ENCODE measurements at places on chromosomes 1 and 21.

DNA sequence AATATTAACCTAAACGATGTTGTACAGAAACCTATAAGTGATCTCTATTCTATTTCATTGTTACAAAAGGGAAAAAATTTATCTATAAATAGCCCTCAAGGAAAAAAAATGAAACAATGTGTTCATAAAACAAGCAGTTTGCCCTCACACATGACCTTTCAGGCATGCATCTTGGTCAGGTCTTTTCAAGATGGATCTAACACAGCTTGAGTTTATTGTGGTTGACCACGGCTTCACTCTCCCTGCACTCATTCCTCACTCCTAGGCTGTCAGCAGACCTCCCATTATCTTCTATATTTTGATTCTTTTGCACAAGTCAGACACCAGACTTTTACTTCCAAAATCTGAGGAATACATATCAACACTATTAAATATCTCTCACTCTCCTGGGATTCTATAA lies 544.3 kb downstream of the KCNT2 start:
- no peak for DNase-seq

DNA sequence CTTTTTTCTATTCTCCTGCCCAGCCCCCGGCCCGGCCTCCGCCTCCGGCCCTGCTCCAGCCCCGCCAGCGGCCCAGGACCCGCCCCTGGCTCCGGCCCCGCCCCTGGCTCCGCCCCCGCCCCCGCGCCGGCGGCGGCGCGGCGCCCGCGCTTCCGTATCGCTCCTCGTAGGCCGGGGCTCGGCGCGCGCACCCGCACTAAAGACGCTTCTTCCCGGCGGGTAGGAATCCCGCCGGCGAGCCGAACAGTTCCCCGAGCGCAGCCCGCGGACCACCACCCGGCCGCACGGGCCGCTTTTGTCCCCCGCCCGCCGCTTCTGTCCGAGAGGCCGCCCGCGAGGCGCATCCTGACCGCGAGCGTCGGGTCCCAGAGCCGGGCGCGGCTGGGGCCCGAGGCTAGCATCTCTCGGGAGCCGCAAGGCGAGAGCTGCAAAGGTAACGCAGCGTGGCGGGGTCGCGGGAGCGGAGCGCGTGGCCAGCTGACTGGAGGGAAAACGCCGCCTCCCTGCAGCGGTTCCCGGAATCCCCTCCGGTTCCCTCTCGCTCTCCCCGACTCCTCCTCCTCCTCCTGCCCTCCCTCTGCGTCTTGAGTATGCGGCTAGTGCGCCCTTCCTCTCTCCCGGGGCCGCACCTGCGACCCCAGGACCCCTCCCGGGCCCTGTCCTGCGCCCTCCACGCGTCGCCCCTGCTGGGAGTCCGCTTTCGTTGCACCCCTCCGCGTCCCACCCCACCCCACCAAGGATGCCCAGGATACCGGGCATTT lies at the start of gene IFNAR2:
Gene IFNAR2, plus strand, starts transcription at position 155 of the 761 bp plus-strand sequence. CDS start 11,985 bp downstream, outside the sequence.
- DNase-seq: peak; percentile 64

- DNase-seq: no peak
These were observed 37.2 kb upstream of the SIM2 start for GRCh38 chr21:36661511-36662309.

DNA sequence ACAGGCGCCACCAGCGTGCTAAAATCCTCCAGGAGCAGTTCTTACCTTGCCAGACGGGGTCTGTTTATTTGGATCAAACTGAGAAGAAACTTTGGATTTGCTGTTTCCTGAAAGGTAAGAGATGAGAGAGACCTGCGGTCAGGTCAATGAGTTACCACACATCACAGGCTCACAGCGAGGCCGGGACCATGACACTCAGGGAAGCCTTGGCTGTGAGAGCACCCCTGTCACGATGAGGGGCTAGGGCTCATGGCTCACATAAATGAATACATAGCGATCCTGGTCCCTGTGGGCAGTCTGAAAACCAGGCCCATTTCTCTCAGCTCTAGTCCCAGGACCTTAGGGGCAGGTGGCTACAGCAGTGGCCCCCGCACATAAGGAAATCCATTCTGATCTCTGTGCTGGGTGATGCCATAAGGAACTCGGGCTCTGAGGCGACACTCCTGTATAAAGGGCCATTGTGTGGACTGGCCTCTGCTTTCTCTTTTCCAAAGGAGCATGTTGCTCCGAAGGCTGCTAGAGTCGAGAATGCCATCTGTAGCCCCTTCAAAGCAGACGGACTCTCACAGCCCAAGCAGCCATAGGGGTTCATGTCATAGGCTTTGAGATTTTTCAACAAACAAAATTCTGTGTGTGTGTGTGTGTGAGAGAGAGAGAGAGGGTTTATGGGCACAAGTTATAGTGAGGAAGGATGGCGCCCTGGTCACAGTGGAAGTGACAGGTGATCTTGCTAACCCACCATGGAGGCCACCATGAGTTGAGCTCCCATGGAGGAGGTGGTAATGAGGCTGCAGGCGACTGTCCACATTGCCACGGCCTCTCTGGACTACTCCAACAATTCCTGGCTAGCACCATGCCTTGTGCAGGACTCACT lies 9.0 kb upstream of the SRM start:
- DNase-seq: no peak

GRCh38 chr1:63674238-63674864 lies 81.1 kb downstream of the PGM1 start:
- DNase-seq: no peak

GRCh38 chr1:73778471-73778870 lies 419.5 kb downstream of the LRRIQ3 start:
- no peak for DNase-seq

GRCh38 chr1:160258177-160258798 lies 4.1 kb downstream of the DCAF8 start:
- no peak for DNase-seq

DNA sequence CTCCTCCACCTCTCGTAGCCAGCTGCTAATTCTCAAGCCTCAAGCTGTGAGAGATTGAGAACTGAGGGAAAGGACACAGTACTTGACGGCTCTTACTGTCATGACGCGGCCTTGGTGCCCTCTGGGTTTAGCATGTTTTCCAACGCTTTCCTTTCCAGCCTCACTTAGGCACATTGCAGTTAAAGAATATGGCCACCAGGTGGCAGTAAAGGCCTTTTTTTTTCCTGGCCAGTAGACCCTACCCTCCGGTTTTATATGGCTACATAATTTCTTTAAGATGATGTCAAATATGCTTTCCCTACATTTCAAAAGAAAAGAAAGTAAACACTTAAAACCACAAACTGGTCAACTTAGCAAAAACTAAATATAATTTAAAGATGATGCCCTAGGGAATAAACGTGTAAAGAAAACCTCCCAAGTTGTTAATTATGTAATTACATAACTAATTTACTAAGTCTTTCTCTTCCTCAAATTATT lies 56.8 kb upstream of the PRDX6 start:
- no peak for DNase-seq

GRCh38 chr1:164559342-164560051 lies 513 bp downstream of the PBX1 start:
- no peak for DNase-seq

- no peak for DNase-seq
These were observed 6.2 kb downstream of the TACSTD2 start for GRCh38 chr1:58570817-58571216.

DNA sequence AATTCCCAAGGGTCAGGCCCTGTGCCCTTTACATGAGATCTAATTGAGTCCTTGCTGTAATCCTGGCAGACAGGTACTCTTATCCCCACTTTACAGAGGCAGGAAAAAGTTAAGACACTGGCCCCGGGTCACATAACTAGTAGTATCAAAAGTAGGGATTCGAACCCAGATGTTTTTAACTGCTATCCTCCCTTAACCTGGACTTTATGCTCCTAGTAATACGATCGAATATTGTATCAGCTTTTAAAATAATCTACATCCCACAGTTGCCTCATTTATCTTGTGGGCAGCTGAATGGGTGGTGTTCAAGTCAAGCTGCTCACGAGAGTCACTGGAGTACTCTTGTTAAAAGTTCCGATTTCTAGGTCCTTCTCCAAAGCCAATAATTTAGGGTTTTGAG lies 25.5 kb upstream of the TMEM51 start:
- DNase-seq: no peak

DNA sequence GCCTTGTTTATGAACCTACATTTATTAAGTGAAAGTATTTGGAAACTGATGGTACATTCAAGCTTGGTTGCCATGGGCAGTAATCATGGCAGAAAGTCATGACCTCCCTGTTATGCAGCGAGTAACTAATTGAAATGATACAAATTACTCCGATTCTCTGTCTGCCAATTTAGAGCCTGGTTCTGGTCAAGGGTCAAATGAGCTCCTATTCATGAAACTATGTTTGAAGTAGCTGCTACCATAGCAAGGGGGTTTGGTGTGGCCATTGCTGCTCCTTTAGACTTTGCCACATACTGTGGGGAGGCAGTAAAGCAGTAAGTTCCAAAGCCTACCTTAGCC lies 187.2 kb upstream of the FOXD3 start:
- no peak for DNase-seq

GRCh38 chr21:32772281-32773047 lies 909 bp upstream of the PAXBP1 start:
- peak; percentile 64 for DNase-seq

- no peak for DNase-seq
These were observed 155.7 kb upstream of the BEND5 start for GRCh38 chr1:48932366-48932765.

DNA sequence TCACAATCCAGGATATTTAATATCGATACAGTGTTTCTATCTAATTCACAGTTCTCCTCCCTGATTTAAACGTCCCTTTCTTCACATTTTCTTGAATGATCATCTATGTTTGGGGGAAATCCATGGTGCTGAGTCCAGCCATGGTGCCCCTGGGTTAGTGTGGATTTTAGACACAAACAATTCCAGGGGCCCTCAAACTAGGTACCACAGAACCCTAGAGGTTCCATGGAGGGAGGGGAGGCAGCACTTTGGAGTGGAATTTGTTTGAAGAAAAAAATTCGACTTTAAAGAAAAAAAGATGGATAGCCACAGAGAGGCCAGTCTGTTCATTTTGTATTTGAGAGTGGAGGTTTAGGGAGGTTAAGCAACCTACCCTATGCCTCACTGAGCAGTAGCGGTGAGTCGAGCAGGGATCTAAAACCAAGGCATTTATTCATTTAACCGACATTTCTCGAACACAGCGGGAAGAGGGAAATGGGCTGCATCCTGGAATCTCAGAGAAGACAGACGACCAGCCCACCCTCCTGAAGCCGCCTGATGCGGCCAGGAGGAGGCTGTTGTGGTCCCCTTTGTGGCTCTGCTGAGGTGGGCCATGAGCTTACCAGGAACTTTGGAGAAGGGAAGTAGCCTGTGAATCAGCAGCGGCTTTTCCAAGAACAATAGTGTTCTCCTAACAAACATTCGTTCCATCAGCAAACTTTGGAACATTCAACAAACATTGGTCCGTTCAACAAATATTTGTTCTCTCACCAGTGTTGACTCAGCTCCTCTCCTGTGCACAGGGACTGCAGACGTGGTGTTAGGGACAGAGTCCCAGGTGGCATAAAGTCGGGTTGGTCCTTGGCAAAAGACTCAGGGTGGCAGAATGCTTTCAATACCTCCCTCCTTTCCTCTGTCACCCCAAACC lies 103.5 kb upstream of the ZBTB40 start:
- no peak for DNase-seq

DNA sequence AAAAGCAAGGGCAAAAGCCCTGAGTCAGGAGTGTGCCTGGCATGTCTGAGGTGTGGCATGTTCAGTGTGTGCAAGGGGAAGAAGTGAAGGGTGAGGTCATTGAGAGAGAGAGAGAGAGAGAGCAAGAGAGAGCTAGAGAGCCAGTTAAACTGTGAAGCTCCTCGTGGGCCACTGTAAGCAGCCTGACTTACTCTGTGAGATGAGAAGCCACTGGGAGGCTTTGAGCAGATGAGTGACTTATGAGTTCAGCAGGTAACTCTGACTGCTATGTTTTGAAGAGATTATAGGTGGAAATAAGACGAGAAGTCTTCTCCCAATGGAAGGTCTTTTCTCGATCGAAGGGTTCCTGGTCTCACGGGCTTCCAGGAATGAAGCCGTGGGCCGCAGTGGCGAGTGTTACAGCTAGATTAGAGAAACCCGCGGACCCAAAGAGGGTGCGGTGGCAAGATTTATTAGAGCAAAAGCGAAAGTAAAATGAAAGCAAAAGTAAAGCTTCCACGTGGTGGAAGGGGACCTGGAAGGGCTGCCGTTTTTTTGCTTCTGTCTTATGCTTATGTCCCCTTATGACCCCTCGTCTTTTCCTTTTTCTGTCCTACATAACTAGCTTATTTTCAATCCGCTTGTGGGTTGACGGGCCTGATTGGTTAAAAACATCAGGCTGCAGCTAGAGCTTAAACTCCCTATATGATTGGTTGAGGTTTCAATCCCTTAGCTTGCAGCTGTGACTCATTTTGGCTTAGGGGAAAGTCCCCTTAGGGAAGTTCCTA lies 323.1 kb upstream of the FAM78B start:
- DNase-seq: peak; percentile 7

- DNase-seq: no peak
These were observed 68.4 kb downstream of the GDAP2 start for GRCh38 chr1:117860896-117861610.

DNA sequence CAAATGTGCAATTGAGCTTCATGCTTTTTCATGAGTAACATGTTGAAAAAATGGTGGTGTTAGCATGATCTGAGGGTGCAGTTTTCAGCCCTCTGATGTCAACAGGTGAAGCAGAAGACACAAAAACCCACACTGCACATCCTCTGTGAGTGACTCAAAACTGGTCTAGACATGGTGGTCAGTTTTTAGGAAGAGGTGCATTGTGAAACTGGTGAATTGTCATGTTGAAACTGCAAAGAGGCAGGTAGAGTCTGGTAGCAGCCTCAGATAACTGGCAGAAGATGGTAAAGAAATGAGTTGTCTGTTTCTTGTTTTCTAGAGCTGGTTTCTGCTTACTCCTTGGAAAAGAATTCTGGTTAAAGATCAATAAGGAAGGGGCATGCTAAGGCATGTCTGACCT lies 97.3 kb upstream of the HMCN1 start:
- DNase-seq: peak; percentile 37

DNA sequence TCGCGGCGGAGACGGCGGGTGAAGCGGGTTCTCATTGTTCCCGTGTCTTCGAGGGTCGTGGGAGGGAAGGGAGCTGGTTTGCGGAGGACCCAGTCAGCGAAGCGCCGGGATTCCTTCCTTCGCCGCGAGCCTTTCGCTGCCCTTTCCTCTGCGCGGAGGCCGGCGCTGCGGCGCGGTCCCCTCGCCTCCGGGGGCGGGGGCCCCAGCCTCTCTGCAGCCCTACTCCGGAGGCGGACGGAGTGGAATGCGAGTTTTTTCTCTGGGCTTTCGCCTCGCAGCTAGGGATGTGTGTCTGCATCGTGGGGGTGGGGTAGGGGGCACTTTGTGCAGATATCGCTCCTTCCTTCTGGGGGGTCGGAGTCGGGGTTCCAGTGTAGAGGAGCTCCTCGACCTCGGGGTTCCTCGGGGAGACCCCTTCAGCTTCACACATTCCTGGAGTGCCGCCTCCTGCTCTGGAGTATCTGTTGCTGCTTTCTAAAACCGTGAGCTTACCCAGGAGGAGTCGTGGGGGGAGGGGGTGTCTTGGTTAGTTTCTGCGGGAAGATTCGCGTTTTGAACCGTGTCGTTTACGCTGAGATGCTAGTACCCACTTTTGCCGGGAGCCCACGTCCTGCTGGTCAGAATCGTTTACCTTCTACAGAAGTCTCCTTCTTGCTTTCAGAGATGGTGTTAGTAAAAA lies 595 bp downstream of the RNF2 start:
- DNase-seq: peak; percentile 18

Measured in stimulated activated CD8-positive, alpha-beta memory T cell treated with anti-CD3 and anti-CD28 coated beads, Interleukin-7, amount 100 ng/mL, for 48 hours (primary cell).